ENCODE measurements at places on chromosomes 5 and 9.

DNA sequence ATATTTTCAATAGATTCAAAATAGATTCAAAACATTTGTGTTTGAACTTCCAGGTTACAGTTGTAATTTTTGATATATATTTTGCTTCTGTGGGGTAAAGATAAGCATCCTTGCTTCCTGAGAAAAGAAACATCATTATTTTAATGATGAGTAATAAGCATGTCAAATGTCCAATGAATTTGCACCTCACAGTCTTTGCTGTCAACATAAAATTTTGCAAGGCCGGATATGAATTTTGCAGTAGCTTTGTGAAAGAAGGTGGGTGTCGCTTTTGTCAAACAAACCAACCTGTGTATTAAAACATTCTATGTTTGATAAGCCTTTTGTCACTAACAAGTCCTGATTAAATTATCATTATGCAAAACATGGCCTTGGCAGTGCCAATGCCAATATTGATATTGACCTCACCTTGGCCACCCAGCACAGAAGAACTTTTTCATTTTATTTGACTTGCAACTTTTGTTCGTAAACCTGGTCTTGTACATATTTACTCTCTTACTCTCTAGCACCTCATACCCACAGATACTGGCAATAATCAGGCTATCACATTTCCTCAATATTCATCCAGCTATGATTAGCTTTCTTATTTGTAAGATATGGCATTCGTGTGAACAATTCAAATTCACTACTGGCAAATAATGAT, 645.0 kb upstream of the KLF4 start:
- DNase-seq = no peak

- no peak for DNase-seq
These were observed 54.9 kb downstream of the ADGRV1 start for GRCh38 chr5:90613459-90613858.

- DNase-seq = no peak
These were observed 120.0 kb downstream of the COL23A1 start for GRCh38 chr5:178469975-178470759.

- no peak for DNase-seq
These were observed 526.1 kb upstream of the CDH18 start for GRCh38 chr5:20514145-20514544.

GRCh38 chr9:3235497-3235896, 290.3 kb downstream of the RFX3 start:
- no peak for DNase-seq

- no peak for DNase-seq
These were observed 601.0 kb upstream of the ACO1 start for GRCh38 chr9:31783491-31783890.
